GM10248 (cell line): ENCODE measurements at places on chromosomes 13 and 19.

GRCh38 chr13:63731896-63732295 lies 2316.2 kb upstream of the PCDH20 start:
- no peak for DNase-seq

GRCh38 chr13:51729866-51730553 lies 74.0 kb downstream of the DHRS12 start:
- DNase-seq, result no peak

- no peak for DNase-seq
These were observed 303.6 kb upstream of the ZNF507 start for GRCh38 chr19:32041681-32042292.

DNA sequence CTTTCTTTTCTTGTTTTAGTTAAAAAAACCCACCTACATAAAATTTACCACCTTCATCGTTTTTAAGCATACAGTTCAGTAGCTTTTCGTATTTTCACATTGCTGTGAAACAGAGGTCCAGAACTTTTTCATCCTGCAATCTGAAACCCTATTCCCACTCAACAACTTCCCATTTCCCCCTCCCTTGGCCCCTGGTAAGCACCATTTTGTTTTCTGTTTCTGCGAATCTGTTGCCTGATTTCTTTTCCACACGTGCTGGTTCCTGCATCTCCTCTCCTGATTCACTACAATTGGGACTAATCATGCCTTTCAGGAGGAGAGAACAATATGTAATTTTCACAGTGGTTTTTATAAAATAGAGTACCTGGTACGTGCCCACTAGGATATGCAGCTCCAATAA lies 149.2 kb upstream of the RNF113B start:
- no peak for DNase-seq

GRCh38 chr13:109135018-109135417 lies 505.6 kb downstream of the MYO16 start:
- no peak for DNase-seq

DNA sequence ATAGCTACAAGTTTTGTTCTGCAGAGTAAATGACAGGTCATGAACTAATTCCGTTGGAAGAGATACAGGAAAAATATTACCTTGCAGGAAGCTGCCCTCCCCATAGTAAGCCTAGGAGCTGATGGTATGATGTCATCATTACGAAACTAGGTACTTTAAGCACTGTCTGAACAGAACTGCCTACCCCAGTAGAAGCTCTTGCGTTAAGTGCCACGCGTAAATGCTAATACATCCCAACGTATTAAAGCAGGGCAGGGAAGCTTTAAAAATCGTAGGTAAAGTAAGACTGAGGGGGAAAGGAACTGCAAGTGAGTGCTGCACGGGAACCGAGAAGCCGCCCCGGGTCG lies 572 bp downstream of the UGGT2 start:
- no peak for DNase-seq

- no peak for DNase-seq
These were observed 112.5 kb downstream of the SACS start for GRCh38 chr13:23320926-23321534.

- DNase-seq, result peak; percentile 70
These were observed 76.9 kb downstream of the FOXO1 start for GRCh38 chr13:40589285-40590109.

- no peak for DNase-seq
These were observed 572.5 kb downstream of the LIG4 start for GRCh38 chr13:107642831-107643230.

DNA sequence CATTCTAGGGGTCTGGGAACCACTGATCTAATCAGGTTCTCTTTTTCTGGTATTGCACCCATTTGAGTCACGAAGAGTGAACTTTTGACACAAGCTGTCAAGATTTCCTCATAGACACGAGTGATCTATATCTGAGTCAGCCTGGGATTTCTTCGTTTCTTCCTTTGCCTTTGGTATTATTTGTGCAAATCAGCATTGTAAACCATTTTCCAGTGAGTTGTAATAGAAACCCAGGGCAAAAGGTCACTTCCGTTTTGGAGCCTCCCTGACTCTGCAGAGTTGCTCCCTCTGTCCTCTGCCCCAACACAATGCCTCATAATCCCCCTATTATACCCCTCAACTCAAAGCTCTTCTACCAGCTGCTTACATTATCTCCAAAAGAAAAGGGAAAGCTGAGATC lies 615.1 kb downstream of the EFNB2 start:
- DNase-seq, result no peak

GRCh38 chr13:91401920-91402319 lies 3.5 kb downstream of the GPC5 start:
- no peak for DNase-seq

DNA sequence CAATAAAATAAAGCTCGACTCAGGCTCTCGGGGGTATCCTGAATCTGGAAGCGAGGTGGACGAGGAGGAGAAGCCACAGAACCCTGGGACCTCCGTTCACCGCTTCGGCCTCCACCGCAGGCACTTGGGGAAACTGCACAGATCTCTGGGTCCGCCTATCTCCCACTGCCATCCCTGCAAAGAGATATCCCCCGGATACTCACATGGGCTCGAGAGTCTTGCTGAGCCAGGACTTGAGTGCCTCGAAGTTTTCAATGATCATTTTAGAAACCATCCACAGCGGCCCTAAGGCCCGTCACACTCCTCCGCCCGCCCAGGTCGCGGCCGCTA lies 589 bp downstream of the RBM26 start:
- DNase-seq, result no peak
